ENCODE measurements at places on chromosomes 5 and 9.

DNA sequence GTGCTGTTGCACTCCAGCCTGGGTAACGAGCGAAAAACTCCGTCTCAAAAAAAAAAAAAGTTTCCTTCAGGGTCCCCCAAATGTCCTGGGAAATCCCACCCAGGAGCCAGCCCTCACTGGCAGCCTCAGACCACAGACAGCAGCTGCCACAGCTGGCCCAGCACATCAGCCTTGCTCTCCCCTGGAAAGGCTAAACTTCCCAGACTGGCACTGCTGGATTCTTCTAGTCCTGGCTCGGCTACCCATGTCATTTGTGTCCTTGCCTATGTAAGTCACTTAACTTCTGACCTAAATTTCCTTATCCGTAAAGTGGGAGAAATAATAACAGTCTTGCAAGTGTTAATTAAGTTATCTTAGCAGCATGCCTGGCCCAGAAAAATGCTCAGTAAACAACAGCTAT lies 8.6 kb upstream of the PRRC2B start:
- H3K4me3 ChIP-seq = no peak overlapping the region
- H3K36me3 ChIP-seq = no peaks in the 10 kb centered on the region
- H3K27ac ChIP-seq = no peak overlapping the region
- H3K27me3 ChIP-seq = no peaks in the 10 kb centered on the region
- no peak for DNase-seq
- H3K4me1 ChIP-seq = no peaks in the 10 kb centered on the region

GRCh38 chr5:132962429-132963021 lies 909 bp downstream of the AFF4 start:
- no peaks in the 10 kb centered on the region for H3K36me3 ChIP-seq
- peak overlapping the region; percentile 91 for H3K27ac ChIP-seq
- no peaks in the 10 kb centered on the region for H3K27me3 ChIP-seq
- peak; percentile 35 for DNase-seq
- peaks cover 46% of the 10 kb centered on the region for H3K4me1 ChIP-seq
- peak overlapping the region; percentile 62 for H3K4me3 ChIP-seq

GRCh38 chr5:143721925-143722324 lies 90.0 kb upstream of the HMHB1 start:
- no peaks in the 10 kb centered on the region for H3K4me1 ChIP-seq
- H3K27ac ChIP-seq = no peak overlapping the region
- DNase-seq = no peak
- H3K4me3 ChIP-seq = no peak overlapping the region
- no peaks in the 10 kb centered on the region for H3K27me3 ChIP-seq

- no peak overlapping the region for H3K4me3 ChIP-seq
- no peak for DNase-seq
- H3K36me3 ChIP-seq = no peaks in the 10 kb centered on the region
- H3K4me1 ChIP-seq = no peaks in the 10 kb centered on the region
- no peak overlapping the region for H3K27ac ChIP-seq
- H3K27me3 ChIP-seq = no peaks in the 10 kb centered on the region
Measured at GRCh38 chr5:35312267-35312666, 82.0 kb upstream of the PRLR start.

DNA sequence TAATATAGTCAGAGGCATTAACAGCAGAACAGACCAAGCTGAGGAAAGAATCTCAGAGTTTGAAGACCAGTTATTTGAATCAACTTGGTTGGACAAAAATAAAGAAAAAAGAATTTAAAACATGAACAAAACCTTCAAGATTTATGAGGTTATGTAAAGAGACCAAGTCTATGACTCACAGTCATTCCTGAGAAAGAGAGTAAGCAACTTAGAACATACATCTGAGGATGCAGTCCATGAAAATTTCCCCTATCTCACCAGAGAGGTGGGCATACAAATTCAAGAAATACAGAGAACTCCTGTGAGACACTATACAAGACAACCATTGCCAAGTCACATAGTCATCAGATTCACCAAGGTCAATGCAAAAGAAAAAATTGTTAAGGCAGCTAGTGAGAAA lies 17.4 kb upstream of the C9orf72 start:
- H3K36me3 ChIP-seq = no peaks in the 10 kb centered on the region
- no peak overlapping the region for H3K4me3 ChIP-seq
- no peaks in the 10 kb centered on the region for H3K4me1 ChIP-seq
- DNase-seq = no peak

GRCh38 chr9:27628311-27628710 lies 55.0 kb upstream of the C9orf72 start:
- no peak overlapping the region for H3K27ac ChIP-seq
- no peaks in the 10 kb centered on the region for H3K4me1 ChIP-seq
- no peaks in the 10 kb centered on the region for H3K27me3 ChIP-seq
- H3K36me3 ChIP-seq = no peaks in the 10 kb centered on the region
- H3K4me3 ChIP-seq = no peak overlapping the region
- DNase-seq = no peak

GRCh38 chr5:128276537-128277216 lies 193.1 kb downstream of the SLC12A2 start:
- no peaks in the 10 kb centered on the region for H3K36me3 ChIP-seq
- H3K4me3 ChIP-seq = no peak overlapping the region
- H3K27me3 ChIP-seq = no peaks in the 10 kb centered on the region
- DNase-seq = no peak

DNA sequence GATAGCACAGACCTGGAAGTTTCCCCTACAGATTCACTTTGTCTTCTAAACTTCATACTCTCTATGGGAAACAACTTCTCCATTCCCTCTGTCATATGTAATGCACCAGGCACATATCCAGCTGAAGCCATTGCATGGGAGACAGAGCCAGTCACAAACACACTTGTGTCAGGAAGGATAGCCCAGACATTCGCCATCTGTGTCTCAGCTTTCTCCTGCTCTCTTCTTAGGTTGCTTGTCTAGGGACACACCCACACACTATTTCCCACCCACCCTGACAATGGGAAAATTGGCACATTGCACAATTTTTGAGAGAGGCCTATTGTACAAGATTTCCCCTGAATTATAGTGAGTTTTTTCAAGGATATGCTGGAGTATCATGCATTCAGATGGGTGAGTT lies 158.4 kb upstream of the MPDZ start:
- H3K36me3 ChIP-seq = no peaks in the 10 kb centered on the region
- no peak overlapping the region for H3K27ac ChIP-seq
- H3K4me3 ChIP-seq = no peak overlapping the region

DNA sequence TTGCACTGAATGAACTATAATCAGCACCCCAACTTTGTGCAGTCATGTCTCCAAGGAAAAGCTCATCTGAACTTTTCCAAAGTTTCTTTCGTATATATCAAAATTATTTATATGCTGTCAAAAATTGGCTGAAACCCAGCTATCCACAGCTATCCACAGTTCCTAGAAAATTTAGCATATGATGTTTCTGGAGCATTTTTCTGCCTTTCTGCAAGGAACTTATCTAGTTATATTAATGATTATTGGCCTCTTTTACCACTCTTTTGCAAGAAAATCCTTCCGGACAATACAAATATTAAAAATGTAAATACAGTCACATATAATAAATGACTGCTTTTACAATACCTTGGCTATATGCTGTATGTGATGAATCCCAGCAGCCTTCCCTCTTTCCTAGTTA lies 270.2 kb downstream of the TMEM167A start:
- no peak overlapping the region for H3K27ac ChIP-seq
- H3K36me3 ChIP-seq = no peaks in the 10 kb centered on the region
- H3K27me3 ChIP-seq = no peaks in the 10 kb centered on the region
- H3K4me1 ChIP-seq = no peaks in the 10 kb centered on the region
- no peak for DNase-seq

- H3K36me3 ChIP-seq = no peaks in the 10 kb centered on the region
- DNase-seq = no peak
- H3K27ac ChIP-seq = no peak overlapping the region
Measured at GRCh38 chr5:173435447-173435846, 107.2 kb upstream of the STC2 start.

GRCh38 chr5:142422429-142422828 lies 97.6 kb upstream of the SPRY4 start:
- no peak overlapping the region for H3K4me3 ChIP-seq
- no peak overlapping the region for H3K27ac ChIP-seq
- H3K4me1 ChIP-seq = peaks cover 71% of the 10 kb centered on the region
- DNase-seq = no peak

GRCh38 chr9:89629081-89629976 lies 24.5 kb downstream of the GADD45G start:
- no peaks in the 10 kb centered on the region for H3K4me1 ChIP-seq
- no peak overlapping the region for H3K27ac ChIP-seq
- DNase-seq = no peak
- H3K27me3 ChIP-seq = no peaks in the 10 kb centered on the region
- no peaks in the 10 kb centered on the region for H3K36me3 ChIP-seq
- no peak overlapping the region for H3K4me3 ChIP-seq

- H3K4me1 ChIP-seq = no peaks in the 10 kb centered on the region
- no peaks in the 10 kb centered on the region for H3K27me3 ChIP-seq
- no peak for DNase-seq
- no peak overlapping the region for H3K27ac ChIP-seq
- no peaks in the 10 kb centered on the region for H3K36me3 ChIP-seq
Measured at GRCh38 chr5:169908864-169909263, 71.4 kb downstream of the INSYN2B start.

- no peak for DNase-seq
- no peak overlapping the region for H3K4me3 ChIP-seq
- H3K27ac ChIP-seq = no peak overlapping the region
- no peaks in the 10 kb centered on the region for H3K4me1 ChIP-seq
- no peaks in the 10 kb centered on the region for H3K36me3 ChIP-seq
Measured at GRCh38 chr9:76603448-76603895, 144.5 kb downstream of the GCNT1 start.

DNA sequence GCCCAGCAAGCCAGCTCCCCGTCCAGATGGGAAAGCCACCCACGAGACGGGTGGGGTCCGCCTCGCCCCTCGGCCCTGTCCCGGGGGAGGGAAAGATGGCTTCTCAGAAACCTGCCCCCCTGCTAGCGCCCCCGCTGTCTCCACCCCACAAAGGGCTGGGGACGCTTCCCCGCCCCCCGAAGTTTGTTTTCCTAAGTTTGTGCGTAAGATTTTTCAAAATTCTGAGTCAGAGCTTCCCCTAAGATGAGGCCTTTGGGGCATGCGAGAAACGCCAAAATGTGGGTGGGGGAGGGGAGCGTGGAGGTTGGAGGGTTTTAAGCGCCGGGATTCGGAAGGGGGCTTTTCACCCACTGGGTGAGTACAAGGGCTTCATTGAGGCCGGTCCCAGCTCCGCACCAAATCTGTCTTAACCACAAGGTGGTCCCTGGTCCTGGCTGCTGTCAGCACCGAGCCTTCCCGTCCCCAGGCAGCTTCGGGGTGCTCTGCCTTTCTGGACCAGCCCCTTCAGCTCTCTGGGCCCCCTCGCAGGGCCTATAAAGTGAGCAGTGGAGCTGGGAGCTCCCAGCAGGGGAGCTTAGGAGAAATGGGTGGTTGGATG lies 32.3 kb downstream of the PRRX2 start:
- peaks cover 9% of the 10 kb centered on the region for H3K27me3 ChIP-seq
- DNase-seq = no peak
- H3K36me3 ChIP-seq = no peaks in the 10 kb centered on the region

DNA sequence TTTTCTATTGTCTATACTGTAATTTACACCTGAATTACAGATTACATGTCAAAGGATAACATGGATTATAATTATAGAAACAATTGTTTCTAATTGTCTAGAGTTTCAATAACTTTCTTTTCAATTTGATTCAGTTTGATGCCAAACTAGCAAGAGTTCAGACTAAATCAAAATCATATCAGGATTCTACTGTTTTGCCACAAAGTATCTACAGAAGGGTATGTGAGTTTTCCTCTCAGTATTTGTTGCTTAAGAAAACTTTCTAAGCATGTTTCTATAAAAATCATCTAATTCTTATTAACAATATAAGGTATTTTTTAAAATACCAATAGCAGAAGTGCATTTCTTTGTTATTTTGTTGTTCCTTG lies 12.5 kb downstream of the SELENOP start:
- DNase-seq = no peak
- no peaks in the 10 kb centered on the region for H3K4me1 ChIP-seq
- no peak overlapping the region for H3K4me3 ChIP-seq
- no peak overlapping the region for H3K27ac ChIP-seq
- H3K36me3 ChIP-seq = no peaks in the 10 kb centered on the region

GRCh38 chr5:151338734-151339133 lies 8.6 kb downstream of the SLC36A2 start:
- no peaks in the 10 kb centered on the region for H3K27me3 ChIP-seq
- H3K36me3 ChIP-seq = no peaks in the 10 kb centered on the region
- H3K4me1 ChIP-seq = no peaks in the 10 kb centered on the region
- H3K27ac ChIP-seq = no peak overlapping the region

DNA sequence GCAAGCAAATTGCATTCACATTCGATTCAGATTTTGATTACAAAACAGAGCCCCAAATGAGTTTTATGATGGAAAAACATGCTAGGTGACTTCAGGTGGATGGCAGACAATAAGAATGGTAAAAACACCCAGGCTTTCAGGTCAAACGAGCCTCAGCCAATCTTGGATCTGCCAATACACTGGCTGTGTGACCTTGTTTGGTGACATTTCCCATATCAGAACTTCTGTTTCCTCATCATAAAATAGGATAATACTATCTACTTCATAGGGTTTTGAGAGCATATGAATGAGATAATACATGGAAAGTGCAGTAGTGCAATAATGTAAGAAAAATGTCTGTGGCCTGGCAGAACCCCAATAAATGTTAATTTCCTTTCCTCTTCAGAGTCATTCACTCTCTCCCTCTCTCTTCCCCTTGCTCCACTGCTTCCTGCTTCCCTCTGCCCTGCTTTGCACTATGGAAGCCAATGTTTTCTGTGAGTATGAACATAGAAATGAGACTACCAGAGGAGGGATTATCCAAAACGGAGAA lies 54.7 kb downstream of the SH3RF2 start:
- H3K27me3 ChIP-seq = no peaks in the 10 kb centered on the region
- H3K4me1 ChIP-seq = no peaks in the 10 kb centered on the region
- DNase-seq = no peak
- no peak overlapping the region for H3K4me3 ChIP-seq
- H3K27ac ChIP-seq = no peak overlapping the region

DNA sequence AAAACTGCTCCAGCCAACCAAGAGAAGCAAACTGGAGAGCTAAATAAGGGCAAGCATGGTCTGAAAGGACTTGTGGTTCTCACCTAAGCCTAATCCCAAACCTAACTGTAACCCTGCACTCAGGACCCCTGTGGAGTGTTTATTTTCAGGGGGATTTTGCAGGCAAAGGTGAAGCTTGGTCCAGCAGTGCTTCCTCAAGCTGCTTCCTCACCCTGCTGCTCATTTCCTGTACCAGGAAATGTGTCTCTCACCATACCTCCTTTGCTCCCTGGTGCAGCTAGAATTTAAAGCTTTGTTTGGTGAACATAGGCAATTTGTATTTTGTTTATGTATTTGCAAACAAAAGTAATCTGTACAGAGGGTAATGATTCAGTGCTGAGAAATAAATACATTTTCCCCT lies 50.2 kb downstream of the CARTPT start:
- no peaks in the 10 kb centered on the region for H3K36me3 ChIP-seq
- H3K4me1 ChIP-seq = no peaks in the 10 kb centered on the region
- no peak overlapping the region for H3K27ac ChIP-seq
- no peak overlapping the region for H3K4me3 ChIP-seq

DNA sequence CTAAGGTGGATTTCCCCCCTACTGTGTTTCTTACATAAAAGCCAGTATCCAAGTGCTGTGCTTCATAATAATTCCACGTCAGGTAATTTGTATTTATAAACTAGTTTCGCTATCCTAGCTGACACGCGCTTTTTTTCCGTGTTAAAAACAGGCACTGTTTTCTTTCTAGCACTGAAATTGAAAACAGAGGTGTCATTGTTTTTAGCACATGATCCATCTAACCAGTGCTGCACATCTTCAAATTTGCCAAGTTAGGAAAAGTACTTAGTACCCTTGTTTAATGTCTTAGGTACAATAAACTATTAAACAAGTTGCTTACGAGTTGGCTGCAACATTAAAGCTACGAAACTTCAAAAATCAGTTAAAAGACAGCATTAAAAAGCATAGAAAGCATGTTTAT lies 49.9 kb downstream of the JMY start:
- no peaks in the 10 kb centered on the region for H3K4me1 ChIP-seq
- peaks cover 4% of the 10 kb centered on the region for H3K36me3 ChIP-seq
- no peaks in the 10 kb centered on the region for H3K27me3 ChIP-seq
- DNase-seq = no peak
- H3K27ac ChIP-seq = no peak overlapping the region
